ENCODE measurements at places on chromosomes 5 and 9.
A peak's percentile ranks its signal among the peaks of the same experiment; 100 is the strongest.

- H3K27me3 ChIP-seq, result no peaks in the 10 kb centered on the region
- no peak overlapping the region for H3K4me3 ChIP-seq
- no peak for DNase-seq
- peaks cover 14% of the 10 kb centered on the region for H3K4me1 ChIP-seq
- no peak overlapping the region for H3K27ac ChIP-seq
- H3K36me3 ChIP-seq, result peaks cover 59% of the 10 kb centered on the region
Observed at GRCh38 chr9:21533597-21533996, 51.5 kb upstream of the IFNE start.

- peaks cover 21% of the 10 kb centered on the region for H3K36me3 ChIP-seq
- H3K27me3 ChIP-seq, result no peaks in the 10 kb centered on the region
- H3K4me1 ChIP-seq, result no peaks in the 10 kb centered on the region
Observed at GRCh38 chr9:70292253-70292652, 33.5 kb downstream of the SMC5 start.

GRCh38 chr5:148774313-148774712, 52.1 kb upstream of the ADRB2 start:
- H3K4me3 ChIP-seq, result no peak overlapping the region
- H3K36me3 ChIP-seq, result no peaks in the 10 kb centered on the region
- no peak overlapping the region for H3K27ac ChIP-seq
- peaks cover 14% of the 10 kb centered on the region for H3K4me1 ChIP-seq
- H3K27me3 ChIP-seq, result no peaks in the 10 kb centered on the region

DNA sequence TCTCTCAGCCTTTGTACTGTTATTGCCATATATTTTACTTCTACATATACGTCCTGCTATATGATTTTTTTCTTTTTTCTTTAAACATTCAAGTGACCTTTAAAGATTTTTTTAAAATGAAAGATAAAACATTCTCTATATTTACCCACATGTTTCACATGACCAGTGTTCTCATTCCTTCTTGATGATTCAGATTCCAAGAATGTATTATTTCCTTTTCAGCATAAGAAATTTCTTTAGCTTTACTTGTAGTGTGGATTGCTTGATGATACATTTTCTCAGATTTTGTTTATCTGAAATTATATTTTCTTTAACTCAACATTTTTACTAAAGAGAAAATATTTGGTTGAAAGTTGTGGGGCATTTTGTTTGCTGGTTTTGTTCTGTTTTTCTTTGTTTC, 792.1 kb downstream of the BRINP1 start:
- no peaks in the 10 kb centered on the region for H3K27me3 ChIP-seq
- H3K27ac ChIP-seq, result peak overlapping the region; percentile 90
- H3K36me3 ChIP-seq, result no peaks in the 10 kb centered on the region
- peaks cover 29% of the 10 kb centered on the region for H3K4me1 ChIP-seq
- DNase-seq, result no peak
- H3K4me3 ChIP-seq, result no peak overlapping the region

- no peak overlapping the region for H3K4me3 ChIP-seq
- H3K36me3 ChIP-seq, result no peaks in the 10 kb centered on the region
- DNase-seq, result peak; percentile 62
- H3K27ac ChIP-seq, result no peak overlapping the region
Observed at GRCh38 chr5:110957934-110958333, 113.6 kb upstream of the TSLP start.

DNA sequence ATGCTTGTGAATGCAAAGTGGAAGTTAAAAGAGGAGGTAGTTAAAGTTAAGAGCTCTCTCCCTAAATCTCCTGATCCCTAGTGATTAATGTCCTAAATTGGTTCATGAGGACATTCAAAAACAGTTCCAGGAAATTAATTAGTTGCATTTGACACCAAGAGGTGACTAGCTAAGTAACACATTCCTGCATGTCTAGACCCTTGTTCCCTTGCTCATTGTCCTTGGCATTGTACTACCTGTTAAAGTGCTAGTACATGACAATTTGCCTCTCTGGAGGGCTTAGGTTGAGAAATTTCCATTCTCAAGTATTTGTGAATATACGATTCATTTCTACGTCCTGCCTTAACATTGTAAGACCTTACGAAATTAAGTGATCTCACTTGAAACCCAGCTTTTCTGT, 278.6 kb upstream of the CDH10 start:
- no peaks in the 10 kb centered on the region for H3K36me3 ChIP-seq
- no peaks in the 10 kb centered on the region for H3K4me1 ChIP-seq
- no peak for DNase-seq
- no peak overlapping the region for H3K4me3 ChIP-seq
